HepG2 (cell line): ENCODE measurements at places on chromosomes 2 and 18.

DNA sequence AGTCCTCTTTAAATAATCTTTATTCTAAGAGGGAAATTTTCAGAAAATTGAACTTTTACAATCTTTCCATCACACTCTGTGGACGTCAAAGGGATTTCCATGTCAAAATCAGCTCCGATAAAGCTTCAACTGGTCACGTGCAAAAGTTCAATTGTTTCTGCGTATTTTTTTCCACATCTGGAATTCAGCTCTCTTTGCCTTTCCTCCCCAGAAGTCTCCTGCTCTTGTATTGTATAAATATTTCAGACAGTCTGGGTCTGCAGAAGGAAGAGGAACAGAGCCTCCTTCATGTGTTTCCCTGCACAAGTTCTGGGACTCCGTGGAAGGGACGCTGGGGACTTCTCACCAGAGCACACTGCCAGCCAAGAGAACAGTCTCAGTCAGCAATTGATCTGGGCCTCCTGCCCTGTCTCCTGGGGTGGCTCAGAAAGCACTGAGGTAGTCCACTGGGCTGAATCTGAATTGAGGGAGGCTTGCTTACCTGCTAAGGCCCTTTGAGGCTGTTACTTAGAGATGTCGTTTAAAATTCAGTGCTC lies 251.5 kb downstream of the TFCP2L1 start:
- H3K27ac ChIP-seq = no peak overlapping the region
- no peaks in the 10 kb centered on the region for H3K36me3 ChIP-seq
- no peak overlapping the region for H3K4me3 ChIP-seq
- H3K27me3 ChIP-seq = peaks cover 4% of the 10 kb centered on the region; the same call in 1 of the 2 replicates
- no peak for DNase-seq

- no peaks in the 10 kb centered on the region for H3K4me1 ChIP-seq
- H3K36me3 ChIP-seq = no peaks in the 10 kb centered on the region
- H3K27ac ChIP-seq = no peak overlapping the region
- no peak for DNase-seq
- H3K27me3 ChIP-seq = no peaks in the 10 kb centered on the region
Measured at GRCh38 chr2:197950724-197951123, 146.3 kb downstream of the PLCL1 start.

GRCh38 chr2:23698721-23699579 lies 228.0 kb downstream of the ATAD2B start:
- no peak overlapping the region for H3K27ac ChIP-seq
- H3K4me3 ChIP-seq = no peak overlapping the region
- no peaks in the 10 kb centered on the region for H3K27me3 ChIP-seq

DNA sequence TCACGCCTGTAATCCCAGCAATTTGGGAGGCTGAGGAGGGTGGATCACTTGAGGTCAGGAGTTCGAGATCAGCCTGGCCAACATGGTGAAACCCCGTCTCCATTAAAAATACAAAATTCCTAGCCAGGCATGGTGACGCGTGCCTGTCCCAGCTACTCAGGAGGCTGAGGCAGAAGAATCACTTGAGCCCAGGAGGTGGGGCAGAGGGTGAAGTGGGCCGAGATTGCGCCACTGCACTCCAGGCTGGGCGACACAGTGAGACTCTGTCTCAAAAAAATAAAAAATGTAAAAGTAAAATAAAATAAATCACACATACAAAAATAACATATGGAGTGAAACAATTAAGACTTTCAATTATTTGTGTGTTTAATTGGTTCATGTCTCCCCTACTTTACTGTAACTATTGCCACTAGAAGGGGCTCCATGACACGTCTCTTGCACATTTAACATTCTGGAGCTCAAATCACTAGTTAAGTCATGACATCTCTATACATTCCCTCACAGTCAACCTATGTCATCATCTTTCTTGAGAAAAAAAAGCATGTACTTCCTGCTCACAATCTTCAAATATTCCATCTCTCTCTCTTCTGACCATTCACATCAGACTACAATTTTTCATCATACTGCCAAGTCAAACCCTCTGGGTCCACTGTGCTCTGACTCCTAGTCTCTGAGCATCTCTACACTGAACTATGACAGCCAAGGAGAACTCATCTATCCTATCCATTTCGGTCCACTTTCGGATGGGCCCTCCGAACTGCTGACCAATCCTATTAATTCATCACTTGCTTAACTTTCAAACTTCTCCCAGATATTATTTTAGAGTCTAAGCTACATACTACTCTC lies 6.7 kb downstream of the GFPT1 start:
- H3K4me3 ChIP-seq = no peak overlapping the region
- no peaks in the 10 kb centered on the region for H3K27me3 ChIP-seq
- DNase-seq = no peak
- no peak overlapping the region for H3K27ac ChIP-seq

GRCh38 chr2:21118302-21118920 lies 5.4 kb upstream of the TDRD15 start:
- H3K27ac ChIP-seq = no peak overlapping the region
- no peak overlapping the region for H3K4me3 ChIP-seq
- DNase-seq = peak; percentile 81
- no peaks in the 10 kb centered on the region for H3K36me3 ChIP-seq
- peaks cover 22% of the 10 kb centered on the region for H3K4me1 ChIP-seq

DNA sequence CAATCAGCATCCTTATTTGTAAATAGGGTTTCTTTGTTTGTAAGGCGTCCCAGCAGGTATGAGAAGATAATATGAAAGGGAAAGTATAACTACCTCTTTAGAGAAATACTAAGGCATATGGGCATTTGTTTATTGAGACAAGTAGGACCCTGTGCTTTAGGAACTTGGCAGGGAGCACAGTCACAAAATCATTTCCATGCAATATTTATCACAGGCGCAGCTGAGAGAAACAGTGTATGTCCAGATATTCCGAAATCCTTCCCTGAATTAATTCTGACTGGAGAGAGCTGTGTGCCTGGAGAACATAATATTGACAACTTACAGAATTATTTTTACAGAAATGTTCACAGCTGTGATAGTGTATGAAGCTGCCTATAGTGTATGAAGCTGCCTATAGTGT lies 416.7 kb downstream of the THSD7B start:
- H3K36me3 ChIP-seq = no peaks in the 10 kb centered on the region
- H3K4me1 ChIP-seq = no peaks in the 10 kb centered on the region
- no peak overlapping the region for H3K27ac ChIP-seq
- no peak for DNase-seq
- no peak overlapping the region for H3K4me3 ChIP-seq

- H3K27ac ChIP-seq = no peak overlapping the region
- H3K4me1 ChIP-seq = peaks cover 18% of the 10 kb centered on the region
- no peak overlapping the region for H3K4me3 ChIP-seq
- H3K27me3 ChIP-seq = peaks cover 66% of the 10 kb centered on the region
- no peak for DNase-seq
Measured at GRCh38 chr2:10255189-10256030, 47.3 kb upstream of the HPCAL1 start.

GRCh38 chr2:189178726-189179569 lies 613 bp downstream of the COL5A2 start:
- no peaks in the 10 kb centered on the region for H3K27me3 ChIP-seq
- H3K27ac ChIP-seq = no peak overlapping the region
- no peaks in the 10 kb centered on the region for H3K36me3 ChIP-seq

- no peak overlapping the region for H3K27ac ChIP-seq
- no peaks in the 10 kb centered on the region for H3K36me3 ChIP-seq
- no peaks in the 10 kb centered on the region for H3K27me3 ChIP-seq
- H3K4me3 ChIP-seq = no peak overlapping the region
- 0 out of 2 replicates have a peak, but pooled peaks cover 12% of the 10 kb centered on the region for H3K4me1 ChIP-seq
Measured at GRCh38 chr2:237647176-237648015, 20.0 kb downstream of the LRRFIP1 start.

- no peaks in the 10 kb centered on the region for H3K4me1 ChIP-seq
- no peak overlapping the region for H3K4me3 ChIP-seq
- DNase-seq = peak; percentile 14
- H3K36me3 ChIP-seq = peaks cover 1% of the 10 kb centered on the region
- no peaks in the 10 kb centered on the region for H3K27me3 ChIP-seq
- no peak overlapping the region for H3K27ac ChIP-seq
Measured at GRCh38 chr18:6257950-6258349, 156.8 kb downstream of the L3MBTL4 start.

DNA sequence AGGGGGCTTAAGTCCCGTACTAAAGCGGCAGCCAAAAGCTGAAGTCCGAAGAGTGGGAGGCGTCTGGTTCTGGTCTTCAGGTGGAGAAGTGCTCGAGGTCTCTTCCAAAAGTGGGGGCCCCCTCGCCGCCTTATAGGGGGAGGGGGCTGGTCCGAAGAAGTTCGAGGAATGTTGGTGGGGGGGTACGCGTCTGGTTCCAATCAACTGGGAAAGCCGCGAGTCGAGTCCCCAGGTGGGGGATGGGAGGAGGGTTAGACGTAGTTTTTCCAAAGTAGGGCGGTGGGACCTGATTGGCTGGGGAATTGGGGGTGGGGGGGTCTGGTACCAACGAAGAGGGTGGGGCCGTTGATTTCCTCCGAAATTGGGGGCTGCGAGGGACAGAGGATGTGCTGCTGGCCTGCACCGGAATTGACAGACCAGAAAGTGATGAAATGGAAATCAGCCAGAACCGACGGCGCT lies 594 bp downstream of the ITM2C start:
- no peaks in the 10 kb centered on the region for H3K36me3 ChIP-seq
- peaks cover 16% of the 10 kb centered on the region; the same call in 2 of the 3 replicates for H3K27me3 ChIP-seq
- H3K27ac ChIP-seq = peak overlapping the region; percentile 31
- no peak for DNase-seq

- H3K27ac ChIP-seq = peak overlapping the region; percentile 16
- DNase-seq = peak; percentile 88
- peaks cover 17% of the 10 kb centered on the region for H3K4me1 ChIP-seq
- H3K36me3 ChIP-seq = no peaks in the 10 kb centered on the region
- no peaks in the 10 kb centered on the region for H3K27me3 ChIP-seq
Measured at GRCh38 chr18:66440433-66440832, 163.5 kb downstream of the CDH19 start.

GRCh38 chr2:222754324-222754930 lies 83.0 kb downstream of the MOGAT1 start:
- H3K27ac ChIP-seq = no peak overlapping the region
- DNase-seq = no peak
- no peaks in the 10 kb centered on the region for H3K36me3 ChIP-seq
- H3K4me3 ChIP-seq = no peak overlapping the region

DNA sequence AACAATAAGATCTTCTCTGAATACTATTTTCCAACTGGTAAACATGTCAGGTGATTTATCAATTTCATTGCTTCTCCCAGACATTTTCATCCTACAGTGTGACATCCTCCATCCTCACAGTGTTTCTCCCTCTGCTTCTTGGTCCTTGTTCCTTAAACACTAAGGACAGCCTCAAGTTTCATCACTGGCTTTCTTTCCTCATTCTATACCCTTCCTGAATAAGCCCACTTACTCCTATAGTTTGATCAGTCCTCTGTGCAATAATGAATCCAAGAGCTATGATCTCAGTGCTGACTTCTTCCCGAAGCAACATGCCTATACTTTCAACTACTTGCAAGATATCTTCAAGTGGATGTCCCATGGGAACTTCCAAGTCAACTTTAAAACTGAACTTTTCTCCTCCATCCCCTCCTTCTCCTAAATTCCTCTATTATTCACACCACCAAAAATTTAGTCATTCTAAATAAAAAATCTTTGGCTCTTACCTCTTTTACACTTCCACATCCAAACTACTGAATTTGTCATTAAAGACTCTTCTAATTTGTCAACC lies 87.6 kb downstream of the FAM228A start:
- no peak overlapping the region for H3K27ac ChIP-seq
- no peaks in the 10 kb centered on the region for H3K27me3 ChIP-seq
- DNase-seq = no peak
- no peaks in the 10 kb centered on the region for H3K4me1 ChIP-seq

DNA sequence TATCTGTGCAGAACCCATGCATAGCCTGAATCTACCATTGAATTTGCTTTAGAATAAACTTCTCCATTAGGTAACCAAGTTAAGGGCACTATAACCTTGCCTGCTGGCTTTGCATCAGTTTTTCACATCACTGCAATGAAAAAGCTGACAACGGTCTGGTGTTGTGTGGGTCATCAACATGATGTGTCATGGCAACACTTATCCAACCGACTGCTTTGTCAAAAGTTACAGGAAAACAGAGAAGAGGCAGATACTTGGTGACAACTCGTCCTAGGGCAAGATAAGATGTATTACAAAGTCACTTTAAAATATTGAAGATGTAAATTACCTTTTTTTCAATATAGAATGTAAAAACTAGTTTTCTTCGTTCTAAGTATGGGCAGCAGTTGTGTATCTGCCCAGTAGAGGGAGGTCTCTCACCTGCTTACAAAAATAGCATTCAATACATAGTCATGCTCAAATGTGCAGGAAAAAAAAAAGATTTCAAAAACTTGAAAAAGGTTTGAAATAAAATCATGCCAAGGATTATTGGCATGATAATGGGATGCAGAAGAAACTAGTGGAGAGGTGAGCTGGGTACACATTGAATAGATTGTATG lies 96.3 kb downstream of the EVA1A start:
- H3K4me1 ChIP-seq = peaks cover 38% of the 10 kb centered on the region
- no peaks in the 10 kb centered on the region for H3K36me3 ChIP-seq
- peak; percentile 39 for DNase-seq
- H3K27me3 ChIP-seq = no peaks in the 10 kb centered on the region
- H3K4me3 ChIP-seq = no peak overlapping the region
- H3K27ac ChIP-seq = no peak overlapping the region

- no peak overlapping the region for H3K27ac ChIP-seq
- H3K27me3 ChIP-seq = no peaks in the 10 kb centered on the region
- H3K4me1 ChIP-seq = no peaks in the 10 kb centered on the region
- no peaks in the 10 kb centered on the region for H3K36me3 ChIP-seq
Measured at GRCh38 chr2:21981127-21981526, 857.4 kb downstream of the TDRD15 start.

DNA sequence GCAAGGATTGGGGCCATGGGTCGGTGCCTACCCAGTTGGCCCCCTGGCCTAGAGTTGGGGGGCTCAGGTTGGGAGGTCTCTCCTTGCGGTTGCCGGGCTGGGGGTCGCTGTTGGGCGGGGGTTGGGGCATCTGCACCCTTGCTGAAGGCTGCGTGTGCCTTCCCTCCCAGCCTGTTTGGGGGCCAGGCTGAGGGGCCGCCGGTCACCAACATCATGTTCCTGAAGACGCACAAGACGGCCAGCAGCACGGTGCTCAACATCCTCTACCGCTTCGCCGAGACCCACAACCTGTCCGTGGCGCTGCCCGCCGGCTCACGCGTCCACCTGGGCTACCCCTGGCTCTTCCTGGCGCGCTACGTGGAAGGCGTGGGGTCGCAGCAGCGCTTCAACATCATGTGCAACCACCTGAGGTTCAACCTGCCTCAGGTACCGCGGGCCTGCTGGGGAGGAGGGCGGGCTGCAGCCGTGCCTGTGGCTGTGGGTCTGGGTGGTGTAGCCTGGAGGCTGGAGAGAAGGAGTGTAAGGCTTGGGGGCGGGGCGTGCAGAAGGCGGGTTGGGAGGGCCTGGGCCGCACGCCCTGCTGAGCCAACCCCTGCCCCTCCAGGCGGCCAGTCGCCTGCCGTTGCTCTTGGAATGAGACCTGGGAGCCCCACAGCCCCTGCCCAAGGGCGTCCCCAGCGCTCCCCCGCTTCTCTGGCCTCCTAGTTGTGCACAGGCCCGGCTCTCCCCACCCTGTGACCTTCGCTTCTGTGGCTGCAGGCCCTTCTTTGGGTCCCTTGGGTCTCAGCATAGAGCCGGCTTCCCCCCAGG lies 7.2 kb upstream of the NEU4 start:
- no peak overlapping the region; the same call in 1 of the 2 replicates for H3K4me3 ChIP-seq
- peaks cover 31% of the 10 kb centered on the region for H3K4me1 ChIP-seq
- no peaks in the 10 kb centered on the region for H3K36me3 ChIP-seq
